ENCODE measurements at places on chromosomes 2 and 18.

- no peak for DNase-seq
Measured at GRCh38 chr2:176873403-176873802, 339.2 kb upstream of the HNRNPA3 start.

DNA sequence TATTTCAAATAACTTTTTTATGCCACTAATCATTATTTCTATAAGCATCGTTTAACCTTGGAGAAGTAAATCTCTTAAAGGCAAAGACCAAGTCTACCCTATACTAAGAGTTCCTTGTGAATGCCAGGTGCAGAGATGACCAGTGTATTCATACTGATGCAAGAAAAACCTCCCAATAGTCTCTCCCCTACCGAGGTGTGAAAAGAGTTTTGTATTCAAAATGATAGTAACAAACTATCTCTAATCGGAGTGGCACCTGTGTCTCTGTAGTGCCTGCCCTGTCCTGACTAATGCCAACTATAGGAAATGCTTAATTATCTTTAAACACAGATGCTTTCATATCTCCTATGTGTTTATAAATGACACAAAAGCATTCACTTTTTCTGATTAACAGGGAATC, 798.5 kb downstream of the TRIB2 start:
- DNase-seq = no peak

DNA sequence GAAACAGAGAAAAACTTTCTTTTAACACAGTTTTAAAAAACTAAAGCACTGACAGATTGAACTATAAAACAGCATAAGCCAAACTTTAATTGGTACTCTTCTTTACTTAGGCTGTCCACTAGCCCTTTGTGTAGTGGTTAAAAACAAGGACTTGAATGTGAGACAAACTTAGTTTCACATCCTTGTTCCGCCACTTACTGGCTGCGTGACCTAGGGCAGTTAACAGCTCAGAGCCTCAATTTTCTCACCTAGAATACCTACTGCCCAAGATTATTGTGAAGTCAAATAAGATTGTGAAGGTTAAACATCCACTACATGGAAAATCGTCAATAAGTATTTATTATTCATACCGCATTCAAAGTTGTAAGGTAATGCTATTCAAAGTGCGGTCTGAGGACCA, 2.0 kb downstream of the WDR35 start:
- DNase-seq = no peak

DNA sequence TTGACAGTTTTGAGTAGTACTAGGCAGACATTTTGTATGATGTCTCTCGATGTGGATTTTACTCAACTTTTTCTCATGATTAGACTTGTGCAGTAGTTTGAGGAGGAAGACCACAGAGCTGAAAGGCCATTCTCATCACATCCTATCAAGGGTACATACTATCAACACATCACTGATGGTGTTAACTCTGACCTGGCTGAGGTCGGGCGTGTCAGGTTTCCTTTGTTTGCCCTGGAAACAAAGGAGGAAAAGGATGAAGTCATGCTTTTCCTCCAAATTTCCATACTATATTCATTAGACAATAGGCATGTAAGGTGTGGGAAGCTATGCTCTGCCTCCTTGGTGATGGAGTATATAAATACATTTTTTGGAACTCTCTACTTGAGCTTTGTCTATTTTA, 211.1 kb downstream of the DSEL start:
- DNase-seq = no peak

- DNase-seq = peak; percentile 34
Measured at GRCh38 chr18:13159579-13159978, 59.0 kb upstream of the LDLRAD4 start.
